NCI-H446 (cell line): ENCODE measurements at places on chromosomes 3 and 15.

GRCh38 chr15:77564938-77565337 lies 67.8 kb downstream of the LINGO1 start:
- DNase-seq, result no peak

- DNase-seq, result no peak
Measured at GRCh38 chr3:166052440-166052839, 215.2 kb upstream of the BCHE start.

DNA sequence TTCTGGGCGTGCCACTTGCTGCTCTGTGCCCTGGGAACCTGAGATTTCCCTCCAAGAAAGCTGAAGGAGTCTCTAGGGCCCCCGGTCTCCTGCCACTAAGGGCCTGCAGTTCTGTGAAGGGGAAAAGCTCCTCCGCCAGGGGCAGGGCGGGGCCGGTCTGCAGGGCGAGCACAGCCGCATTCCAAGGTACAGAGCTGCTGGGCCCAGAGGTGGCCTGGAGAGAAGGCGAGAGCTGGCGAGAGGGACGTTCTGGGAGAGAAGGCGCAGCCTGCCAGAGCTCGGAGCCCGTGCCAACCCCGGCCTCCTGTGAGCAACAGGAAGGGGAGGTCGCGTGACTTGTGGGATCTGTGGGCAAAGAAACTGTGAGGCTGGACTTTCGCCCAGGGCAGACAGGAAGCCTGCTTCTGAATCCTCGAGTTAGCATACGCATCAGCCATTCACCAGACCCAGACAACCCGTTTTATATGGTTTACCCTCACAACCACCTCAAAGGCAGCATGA lies 500.4 kb downstream of the SHQ1 start:
- DNase-seq, result peak; percentile 42

DNA sequence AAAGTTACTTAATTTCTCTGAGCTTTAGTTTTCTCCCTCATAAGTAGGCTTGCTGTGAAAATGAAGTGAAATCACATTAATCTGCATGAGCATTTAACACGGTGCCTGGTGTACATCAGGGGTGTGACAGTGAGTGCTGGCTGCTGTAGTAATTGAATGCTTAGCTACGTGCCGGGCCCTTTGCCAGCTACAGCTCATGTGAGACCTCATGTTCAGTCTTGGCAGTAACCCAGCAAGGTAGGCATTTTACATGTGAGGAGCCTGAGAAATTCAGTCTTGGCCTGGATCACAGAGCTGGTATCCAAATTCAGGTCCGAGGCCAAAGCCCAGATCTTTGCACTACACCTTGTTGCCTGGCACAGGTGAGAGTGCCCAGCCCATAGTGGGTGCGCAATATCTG lies 9.1 kb downstream of the GHRL start:
- no peak for DNase-seq

DNA sequence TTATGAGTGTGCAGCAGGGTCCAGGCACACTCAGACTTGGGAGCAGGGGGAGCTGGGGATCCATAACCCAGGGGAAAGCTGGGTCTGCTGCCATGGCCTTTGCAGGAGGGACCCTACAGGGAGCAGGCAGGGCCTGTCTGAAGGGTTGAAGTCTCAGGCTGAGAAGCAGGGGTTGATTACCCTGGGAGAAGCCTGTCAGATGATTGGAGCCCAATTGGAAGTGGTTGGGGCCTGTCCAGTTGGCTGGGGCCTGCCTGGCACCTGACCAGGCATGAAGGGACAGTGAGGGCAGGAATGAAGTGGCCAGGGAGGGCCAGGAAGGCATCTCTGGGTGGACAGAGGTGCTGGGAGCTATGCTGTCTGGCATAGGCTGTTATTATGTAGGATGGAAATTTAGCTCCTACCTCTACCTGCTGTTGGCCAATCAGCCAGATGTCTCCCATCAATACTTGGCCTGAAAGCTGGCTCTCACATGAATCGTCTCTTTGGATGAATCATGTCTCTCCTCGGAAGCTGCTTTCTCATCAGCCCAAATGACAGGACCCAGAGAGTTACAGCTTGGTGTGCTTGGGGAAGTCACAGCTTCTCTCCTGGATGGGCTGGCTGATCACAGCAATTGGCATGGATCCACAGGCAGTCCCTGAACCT lies 27.4 kb upstream of the SLCO2A1 start:
- DNase-seq, result no peak
